ENCODE measurements at places on chromosomes 16 and 17.

DNA sequence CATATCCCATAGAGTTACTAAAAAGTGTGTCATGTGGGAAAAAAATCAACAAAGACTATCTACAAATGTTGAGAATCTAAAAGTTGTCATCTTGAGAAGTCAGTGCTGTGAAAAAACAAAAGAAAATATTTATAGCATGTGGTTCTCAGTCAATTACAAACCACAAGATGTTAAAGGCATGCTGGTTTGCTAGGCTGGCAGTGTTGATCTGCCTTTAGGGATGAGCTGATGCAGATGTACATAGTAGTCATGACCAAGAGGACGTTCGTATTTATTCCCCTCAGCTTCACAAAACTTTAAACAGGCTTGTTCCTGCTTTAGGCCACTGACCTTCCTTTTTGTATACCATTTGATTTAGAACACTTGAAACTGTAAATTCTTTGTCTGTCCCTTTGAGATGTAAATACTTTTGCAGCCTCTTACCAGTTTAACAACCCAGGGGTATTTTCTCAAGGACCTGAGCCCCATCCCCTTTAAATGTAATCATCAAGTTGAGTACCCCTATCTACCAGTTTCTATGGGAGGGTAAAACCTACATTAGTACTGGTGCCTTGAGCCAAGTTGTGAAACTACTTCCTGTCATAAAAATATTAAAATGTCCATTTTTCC lies 446.6 kb downstream of the KCNJ18 start:
- no peak for DNase-seq

GRCh38 chr17:349666-350065 lies 2.9 kb downstream of the RPH3AL start:
- DNase-seq = no peak

DNA sequence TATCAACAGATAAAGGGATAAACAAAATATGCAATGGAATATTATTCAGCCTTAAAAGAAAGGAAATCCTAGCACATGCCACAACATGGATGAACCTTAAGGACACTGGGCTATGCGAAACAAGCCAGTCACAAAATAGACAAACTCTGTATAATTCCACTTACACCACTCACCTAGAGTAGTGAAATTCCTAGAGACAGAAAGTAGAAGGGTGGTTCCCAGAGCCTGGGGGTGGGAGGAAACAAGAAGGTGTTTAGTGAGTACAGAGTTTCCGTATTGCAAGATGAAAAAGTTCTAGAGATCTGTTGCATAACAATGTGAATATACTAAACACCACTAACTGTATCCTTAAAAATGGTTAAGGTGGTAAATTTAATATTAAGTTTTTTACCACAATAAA lies 10.0 kb downstream of the SPOP start:
- no peak for DNase-seq

- DNase-seq = no peak
Measured at GRCh38 chr16:85683363-85683762, 5.4 kb downstream of the GINS2 start.

DNA sequence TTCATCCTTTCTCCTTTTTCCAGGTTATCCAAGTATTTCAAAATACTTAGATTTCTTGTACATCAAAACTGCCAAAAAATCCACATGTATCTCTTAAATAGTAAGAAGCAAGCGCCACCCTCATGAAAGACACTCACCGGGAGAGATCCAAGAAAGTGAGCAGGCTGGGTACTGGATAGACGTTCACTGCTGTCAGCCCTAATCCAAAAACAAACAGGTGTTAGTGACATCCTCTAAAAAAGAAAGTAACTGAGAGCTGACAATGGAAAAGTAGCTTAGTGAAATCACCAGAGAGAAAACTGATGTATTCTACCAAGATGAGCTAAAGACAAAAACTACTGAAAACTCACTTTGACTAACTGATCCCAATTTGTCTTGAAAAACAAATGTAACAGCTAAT lies 46.1 kb downstream of the MARVELD3 start:
- DNase-seq = no peak

DNA sequence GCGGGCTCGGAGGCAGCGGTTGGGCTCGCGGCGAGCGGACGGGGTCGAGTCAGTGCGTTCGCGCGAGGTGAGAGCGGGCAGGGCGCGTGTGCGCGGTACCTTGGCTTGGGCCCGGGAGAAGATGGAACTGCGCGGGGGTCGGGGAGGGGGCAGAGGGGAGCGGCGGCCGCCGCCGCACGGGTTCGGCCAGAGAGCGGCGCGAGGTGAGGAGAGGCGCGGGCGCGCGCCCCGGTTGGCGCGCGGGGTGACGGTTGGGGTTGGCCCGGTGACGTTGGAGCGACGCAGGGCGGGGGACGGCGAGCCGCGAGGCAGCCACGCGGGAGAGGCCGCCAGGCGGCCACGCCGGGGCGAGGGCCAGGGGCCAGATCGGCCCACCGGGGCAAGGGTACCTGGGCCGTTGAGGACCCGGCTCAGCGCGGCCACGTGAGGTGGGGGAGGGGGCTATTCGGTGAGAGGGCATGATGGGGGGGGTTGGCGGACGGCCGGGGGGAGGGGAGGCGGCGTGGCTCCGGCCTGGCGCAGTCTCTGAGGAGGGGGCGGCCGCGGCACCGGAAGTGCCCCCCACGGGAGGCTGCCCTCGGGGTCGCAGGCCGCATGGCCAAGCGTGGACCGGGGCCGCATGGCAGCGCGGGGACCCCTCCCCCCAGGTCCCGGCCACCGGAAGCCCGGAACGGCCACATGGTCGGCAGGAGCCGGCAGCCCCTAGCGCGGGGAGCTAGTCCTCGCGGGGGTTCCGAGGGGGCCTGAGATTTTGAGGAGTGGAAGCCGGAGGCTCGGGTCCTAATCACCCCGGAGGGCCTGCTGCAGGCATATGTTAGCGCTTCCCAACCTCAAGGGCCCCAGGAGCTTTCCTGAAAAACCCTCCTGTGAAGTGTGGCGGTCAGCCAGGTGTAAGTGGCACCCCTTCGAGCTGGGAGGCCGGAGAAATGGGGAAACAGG lies 527 bp downstream of the EIF5A start:
- DNase-seq = no peak

- no peak for DNase-seq
Measured at GRCh38 chr17:10649602-10650001, 7.5 kb downstream of the MYH3 start.

DNA sequence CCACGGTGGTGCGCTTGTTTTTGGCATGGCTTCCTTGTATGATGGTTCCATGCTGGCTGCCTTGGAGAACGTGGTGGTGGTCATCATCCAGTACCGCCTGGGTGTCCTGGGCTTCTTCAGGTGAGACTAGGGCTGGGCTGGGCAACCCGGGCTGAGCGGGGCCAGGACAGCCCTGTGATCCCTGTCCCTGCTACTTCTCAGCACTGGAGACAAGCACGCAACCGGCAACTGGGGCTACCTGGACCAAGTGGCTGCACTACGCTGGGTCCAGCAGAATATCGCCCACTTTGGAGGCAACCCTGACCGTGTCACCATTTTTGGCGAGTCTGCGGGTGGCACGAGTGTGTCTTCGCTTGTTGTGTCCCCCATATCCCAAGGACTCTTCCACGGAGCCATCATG lies 4.9 kb downstream of the CES2 start:
- no peak for DNase-seq

GRCh38 chr16:55501549-55502322 lies 7.1 kb upstream of the LPCAT2 start:
- DNase-seq = no peak

DNA sequence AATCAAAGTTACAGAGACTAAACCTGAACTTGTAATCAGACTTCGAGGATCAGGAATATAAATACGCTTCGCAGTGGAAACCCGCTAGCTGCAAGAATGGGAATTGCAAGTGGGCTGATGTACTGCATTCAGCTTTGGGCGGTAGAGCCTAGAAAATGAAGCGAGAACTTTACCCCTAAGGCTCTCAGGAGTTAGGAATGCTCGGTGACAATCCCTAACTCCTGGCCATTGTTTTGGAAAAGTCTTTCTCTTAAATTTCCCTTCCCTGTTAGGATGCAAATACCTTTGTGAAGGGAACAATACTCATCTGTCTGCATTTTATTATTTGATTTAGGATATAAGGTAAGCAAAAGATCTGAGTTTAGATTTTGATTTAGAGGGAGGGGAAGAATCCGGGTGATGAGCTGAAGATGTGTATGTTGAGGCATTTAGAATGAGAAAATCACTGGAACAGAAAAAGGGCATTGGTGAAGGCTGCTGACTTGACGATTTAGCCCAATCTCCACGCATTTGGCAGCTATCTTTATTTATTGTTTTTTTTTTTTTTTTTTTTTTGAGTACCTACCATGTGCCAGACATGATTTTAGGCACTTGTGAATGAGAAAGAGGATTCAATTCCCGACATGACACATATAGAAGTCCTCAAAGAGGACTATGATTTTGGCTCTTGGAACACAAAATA lies 2.2 kb upstream of the TOX3 start:
- peak; percentile 9 for DNase-seq

GRCh38 chr16:965036-965395 lies 5.8 kb downstream of the LMF1 start:
- no peak for DNase-seq

GRCh38 chr16:3444032-3444388 lies 530 bp downstream of the NAA60 start:
- DNase-seq = peak; percentile 75

DNA sequence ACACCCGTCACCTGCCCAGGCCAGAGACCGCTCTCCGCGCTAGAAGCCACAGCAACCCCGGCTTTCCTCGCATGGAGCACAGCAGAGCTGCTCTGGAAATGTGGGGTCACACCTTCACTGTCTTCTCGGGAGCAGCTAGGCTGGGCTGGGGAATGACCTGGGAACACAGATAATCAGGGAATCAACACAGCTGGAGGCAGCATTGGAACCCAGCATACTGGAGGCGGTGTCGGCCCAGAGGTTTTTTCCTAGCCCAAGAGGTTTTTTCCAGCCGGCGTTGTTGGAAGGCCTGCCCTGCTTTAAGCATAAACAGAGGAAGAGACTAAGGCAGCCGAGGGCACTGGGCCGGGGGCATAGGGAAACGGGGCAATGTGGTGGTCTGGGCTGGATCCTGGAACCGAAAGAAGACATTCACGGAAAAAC lies 791 bp upstream of the PLD6 start:
- no peak for DNase-seq

DNA sequence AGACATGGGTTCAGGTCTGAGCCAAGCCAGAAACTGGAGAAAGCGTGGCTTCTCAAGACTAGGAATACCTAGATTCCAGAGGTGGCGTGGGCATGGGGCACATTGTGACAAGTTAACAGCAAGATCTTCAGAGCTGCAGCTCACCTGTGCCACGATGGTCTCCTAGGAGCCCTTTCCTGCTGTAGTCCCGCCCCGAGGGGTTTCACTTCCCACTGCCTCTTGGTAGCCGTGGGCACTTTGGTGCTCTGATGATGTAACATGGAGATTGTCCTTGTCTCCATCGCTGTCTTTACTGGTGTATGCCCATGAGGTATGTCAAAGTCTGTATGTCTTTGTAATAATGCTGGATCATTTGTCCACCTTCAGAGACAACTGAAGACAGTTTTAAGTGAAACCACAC lies 89.7 kb downstream of the WWOX start:
- DNase-seq = no peak

Measured in brain microvascular endothelial cell (primary cell).